Muscle of arm (tissue), 14 donors: ENCODE measurements at places on chromosomes 7 and 10. TPM values are rescaled to one million over a fixed set of nuclear protein-coding genes. Genes with fewer than 3 reads are reported as not detected.

DNA sequence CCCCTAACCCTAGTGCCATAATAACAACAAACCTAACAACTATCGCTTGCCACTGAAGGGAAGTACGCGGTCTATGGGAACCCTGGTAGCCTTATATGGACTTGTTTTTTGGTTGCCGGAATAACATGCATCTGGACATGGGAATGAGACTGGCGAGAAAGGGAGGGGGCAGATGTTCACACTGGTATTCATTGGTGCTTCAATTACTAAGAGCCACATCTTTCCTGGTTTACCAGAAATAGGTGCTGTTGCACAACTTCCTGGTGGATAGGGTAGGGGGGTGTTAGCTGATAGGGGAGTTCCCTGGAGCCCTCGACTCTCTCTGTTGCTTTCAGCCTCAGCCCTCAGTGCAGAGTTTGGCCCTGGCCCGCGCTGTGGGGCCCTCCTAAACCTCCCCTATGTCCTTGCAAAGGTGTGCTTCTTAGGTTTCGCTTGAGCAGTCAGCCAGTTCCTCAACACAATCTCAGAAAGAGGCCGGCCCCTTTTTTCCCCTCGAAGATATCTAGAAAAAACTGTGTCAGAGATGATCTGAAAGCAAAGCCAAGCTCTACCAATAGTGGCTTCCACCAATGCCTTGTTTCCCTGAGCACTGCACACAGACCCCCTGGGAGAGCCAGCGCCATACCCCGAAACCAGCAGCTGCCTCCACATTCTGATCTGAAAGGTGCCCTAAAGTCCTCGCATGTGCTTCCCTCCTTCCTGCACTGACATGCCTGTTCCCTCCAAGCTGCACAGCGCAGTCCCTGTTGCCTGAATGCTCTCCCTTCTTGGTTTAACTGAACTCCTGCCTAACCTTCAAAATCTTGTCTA is 13.5 kb downstream of the TBXAS1 start:
- no peak for DNase-seq

The ELOVL3 gene
- not detected for polyA plus RNA-seq

GRCh38 chr7:94380264-94380663 is 14.4 kb upstream of the COL1A2 start:
- no peak for DNase-seq

The PDE1C gene
- 6.9 TPM for polyA plus RNA-seq

- peak; percentile 74 for DNase-seq
These were observed 37.3 kb downstream of the ZCCHC24 start for GRCh38 chr10:79407811-79408795.

DNA sequence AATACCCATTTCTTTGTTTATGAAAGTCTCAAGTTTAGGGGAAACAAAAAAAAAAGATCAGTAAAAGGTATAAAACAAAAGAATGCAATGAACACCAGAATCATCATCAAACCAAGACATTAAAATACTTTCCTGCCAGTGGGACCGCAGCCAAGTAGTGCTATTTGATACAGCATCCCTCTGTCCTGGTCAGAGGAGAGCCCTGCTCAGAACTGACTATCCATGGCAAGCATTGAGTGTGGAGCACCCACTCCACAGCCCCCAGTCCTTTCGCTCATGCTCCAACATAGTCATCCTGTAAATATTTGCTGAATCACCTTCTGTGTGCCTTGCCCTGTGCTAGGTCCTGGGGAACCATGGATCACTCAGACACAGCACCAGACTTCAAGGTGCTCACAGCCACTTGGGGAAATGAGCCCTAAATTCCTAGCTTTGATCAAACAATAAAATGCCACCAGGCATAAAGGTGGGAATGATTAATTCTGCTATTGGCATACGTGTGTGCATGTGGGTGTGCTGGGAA is 213.6 kb upstream of the TBX20 start:
- DNase-seq, result no peak

GRCh38 chr10:103843854-103844570 is 11.4 kb downstream of the SH3PXD2A start:
- no peak for DNase-seq

GRCh38 chr10:117499248-117500105 is 43.1 kb upstream of the EMX2 start:
- DNase-seq, result no peak

GRCh38 chr7:2295936-2296620 is 18.2 kb downstream of the SNX8 start:
- DNase-seq, result no peak

The SMO gene
- polyA plus RNA-seq, result 30.5 TPM

DNA sequence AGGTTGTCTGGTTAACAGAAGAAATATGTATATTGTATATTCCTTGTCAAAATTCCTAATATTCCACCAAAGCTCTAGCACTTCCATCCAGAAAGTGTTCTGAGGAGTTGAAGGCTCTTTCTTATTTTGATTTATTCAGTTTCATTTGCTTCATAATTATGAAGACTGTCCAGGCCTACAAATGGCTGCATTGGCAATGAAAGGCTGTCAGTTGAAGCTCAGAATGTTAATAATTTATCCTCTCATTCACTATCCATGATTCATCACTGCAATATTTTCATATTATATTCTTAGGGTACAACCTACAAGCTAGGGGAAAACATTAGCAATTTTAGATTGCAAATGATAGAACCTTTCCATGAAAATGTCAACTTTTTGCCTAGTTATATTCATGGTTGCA is 57.3 kb downstream of the ARID5B start:
- no peak for DNase-seq

GRCh38 chr7:152871005-152871677 is 111.6 kb downstream of the ACTR3B start:
- no peak for DNase-seq

The TMEM273 gene
- 6.6 TPM for polyA plus RNA-seq

The SMKR1 gene
- not detected for polyA plus RNA-seq

GRCh38 chr7:135597926-135598305 is 40.2 kb downstream of the NUP205 start:
- DNase-seq, result no peak

GRCh38 chr7:112072541-112073245 is 133.5 kb downstream of the DOCK4 start:
- no peak for DNase-seq

DNA sequence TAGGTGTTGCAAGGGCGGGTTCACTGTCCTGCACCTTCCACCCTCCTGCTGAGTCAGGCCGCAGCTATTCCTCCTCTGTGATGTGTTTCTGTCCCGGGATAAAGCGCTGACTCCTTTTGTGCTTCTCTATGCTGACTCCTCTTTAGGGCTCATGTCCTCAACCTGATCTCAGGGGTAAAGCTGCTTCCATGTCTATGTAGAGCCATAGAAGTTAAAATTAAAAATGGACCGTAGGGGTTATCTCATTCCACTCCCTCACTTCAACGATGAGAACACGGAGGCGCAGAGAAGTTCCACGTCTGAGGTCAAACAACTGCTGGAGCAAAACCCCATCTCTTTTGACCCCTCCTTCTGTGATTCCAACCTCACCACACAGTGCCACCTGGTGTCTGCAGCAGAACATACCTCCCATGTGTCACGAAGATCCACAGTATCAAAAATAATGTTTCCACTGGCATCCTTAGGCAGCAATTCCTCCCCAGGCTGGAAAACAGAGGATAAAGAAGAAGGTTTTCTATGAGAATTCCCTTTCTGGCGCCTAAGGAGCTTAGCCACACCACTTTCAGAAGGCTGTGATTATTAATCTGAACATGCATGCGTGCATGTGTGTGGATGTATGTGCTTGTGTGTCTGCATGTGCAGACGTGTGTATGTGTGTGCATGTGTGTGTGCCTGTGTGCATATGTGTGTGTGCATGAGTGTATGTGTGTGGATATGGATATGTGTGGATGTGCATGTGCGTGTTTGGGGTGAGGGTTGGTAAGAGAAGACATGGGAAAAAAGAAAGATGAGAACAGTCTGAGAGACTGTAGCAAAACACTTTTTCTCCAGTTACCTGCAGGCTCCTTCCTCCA is 81.2 kb upstream of the UCN3 start:
- DNase-seq, result peak; percentile 33

The RASA4B gene
- 18.9 TPM for polyA plus RNA-seq

GRCh38 chr10:24777196-24777595 is 53.5 kb upstream of the ARHGAP21 start:
- peak; percentile 69 for DNase-seq

The EGR2 gene
- 15.3 TPM for polyA plus RNA-seq

DNA sequence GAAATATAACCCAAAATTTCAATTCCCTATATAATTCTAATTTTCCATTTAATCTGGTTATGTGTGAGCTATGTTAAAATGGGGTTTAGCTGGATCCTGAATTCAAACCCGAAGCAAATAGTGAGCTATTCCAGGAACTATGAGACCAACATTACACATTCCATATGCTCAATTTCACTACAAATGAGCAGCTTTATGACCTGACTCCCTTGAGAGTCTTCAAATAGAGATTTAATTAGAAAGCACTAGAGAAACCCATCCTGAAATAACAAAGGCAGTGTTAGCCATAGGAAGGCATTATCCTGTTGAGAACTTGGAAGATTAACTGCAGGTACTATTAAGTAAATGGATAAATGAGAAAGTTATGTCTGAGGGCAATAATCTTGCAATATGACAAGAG is 890.0 kb downstream of the GRM8 start:
- no peak for DNase-seq

- no peak for DNase-seq
These were observed 110.6 kb downstream of the AUTS2 start for GRCh38 chr7:69708857-69709256.

The CPA2 gene
- 0.48 TPM for polyA plus RNA-seq

The DGKI gene
- polyA plus RNA-seq, result 1.4 TPM

GRCh38 chr10:113316506-113316905 is 236.3 kb upstream of the HABP2 start:
- no peak for DNase-seq

The PMPCB gene
- polyA plus RNA-seq, result not detected

GRCh38 chr7:159139202-159139601 is 5.5 kb downstream of the VIPR2 start:
- no peak for DNase-seq

- no peak for DNase-seq
These were observed 253.7 kb downstream of the GLRX3 start for GRCh38 chr10:130389906-130390305.

GRCh38 chr7:70120851-70121250 is 522.6 kb downstream of the AUTS2 start:
- no peak for DNase-seq

DNA sequence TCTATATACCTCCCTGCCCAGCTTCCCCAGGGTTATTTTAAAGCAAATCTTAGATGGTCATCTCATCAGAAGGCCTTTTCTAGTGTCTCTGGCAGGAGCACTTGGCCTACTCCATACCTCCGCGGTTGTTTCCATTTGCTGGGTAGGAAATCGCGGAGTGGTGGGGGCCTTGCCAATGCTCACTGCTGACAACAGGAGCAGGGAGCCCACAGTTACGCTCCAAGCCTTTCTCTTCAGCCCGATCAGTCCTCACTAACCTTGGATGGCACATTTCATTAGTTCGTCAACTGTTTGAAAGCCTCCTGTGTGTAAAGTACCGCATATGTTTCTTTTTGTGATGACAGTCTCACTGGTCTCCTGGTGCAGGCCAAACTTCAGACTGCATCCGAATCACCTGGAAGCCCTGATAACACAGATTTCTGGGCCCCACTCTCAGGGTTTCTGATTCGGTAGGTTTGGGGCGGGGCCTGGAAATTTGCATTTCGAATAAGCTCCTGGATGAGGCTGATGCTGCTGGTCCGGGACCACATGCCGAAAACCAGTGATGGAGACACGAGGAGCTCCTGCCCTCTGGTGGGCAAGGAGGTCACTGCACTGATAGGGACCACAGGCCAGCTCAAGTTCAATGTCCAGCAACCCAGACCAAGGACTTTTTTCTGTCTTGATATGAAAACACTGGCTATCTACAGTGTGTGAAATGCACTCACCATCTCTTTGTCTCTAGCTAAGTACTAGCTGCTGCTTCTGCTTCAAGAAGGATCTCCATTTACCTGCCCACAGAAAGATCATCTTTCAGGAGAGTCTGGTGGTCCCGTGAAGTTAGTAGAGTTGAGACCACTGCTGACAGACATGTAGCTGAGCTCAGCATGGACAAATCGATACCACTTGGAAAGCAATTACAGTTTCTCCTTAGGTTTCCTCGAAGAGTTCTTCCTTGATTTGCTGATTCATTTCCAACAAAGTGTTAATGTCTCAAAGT is 14.0 kb downstream of the LRGUK start:
- peak; percentile 52 for DNase-seq

DNA sequence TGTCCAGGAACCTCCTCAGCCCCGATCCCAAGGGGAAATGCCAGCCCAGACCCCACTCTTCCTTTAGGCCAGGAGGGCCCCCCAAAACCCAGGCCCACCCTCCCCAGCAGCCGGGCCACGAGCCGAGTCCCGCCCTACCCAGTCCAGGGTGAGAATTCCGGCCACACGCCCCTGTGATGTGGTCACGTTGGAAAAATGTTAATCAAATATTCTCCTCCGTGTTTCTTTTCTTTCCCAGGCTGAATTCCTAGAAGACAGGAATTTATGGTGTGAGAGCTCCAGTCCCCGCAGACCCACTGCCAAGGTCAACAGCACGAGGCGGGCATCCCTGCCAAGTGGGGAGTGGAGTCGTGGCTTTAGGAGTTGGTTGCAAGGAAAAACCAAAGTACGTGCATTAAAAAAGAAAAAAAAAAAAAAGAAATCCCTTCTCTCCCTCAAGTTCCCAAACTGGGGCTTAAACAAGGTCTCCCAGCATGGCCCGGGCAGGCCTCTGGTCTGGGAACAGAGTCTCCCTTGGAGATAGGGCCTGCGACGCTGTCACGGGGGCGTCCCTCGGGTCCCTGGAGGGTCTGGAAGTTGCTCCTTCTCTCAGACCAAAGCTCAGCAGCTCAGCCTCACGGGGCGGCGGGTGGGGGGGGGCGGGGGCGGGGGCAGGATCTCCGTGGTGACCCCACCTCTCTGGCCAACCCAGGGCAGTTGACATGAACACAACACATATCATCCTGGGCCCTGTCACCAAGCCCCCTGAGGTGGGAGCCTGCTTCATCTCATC is 28.1 kb upstream of the ELN start:
- DNase-seq, result peak; percentile 49

GRCh38 chr7:151454932-151455530 is 15.1 kb upstream of the CRYGN start:
- no peak for DNase-seq

DNA sequence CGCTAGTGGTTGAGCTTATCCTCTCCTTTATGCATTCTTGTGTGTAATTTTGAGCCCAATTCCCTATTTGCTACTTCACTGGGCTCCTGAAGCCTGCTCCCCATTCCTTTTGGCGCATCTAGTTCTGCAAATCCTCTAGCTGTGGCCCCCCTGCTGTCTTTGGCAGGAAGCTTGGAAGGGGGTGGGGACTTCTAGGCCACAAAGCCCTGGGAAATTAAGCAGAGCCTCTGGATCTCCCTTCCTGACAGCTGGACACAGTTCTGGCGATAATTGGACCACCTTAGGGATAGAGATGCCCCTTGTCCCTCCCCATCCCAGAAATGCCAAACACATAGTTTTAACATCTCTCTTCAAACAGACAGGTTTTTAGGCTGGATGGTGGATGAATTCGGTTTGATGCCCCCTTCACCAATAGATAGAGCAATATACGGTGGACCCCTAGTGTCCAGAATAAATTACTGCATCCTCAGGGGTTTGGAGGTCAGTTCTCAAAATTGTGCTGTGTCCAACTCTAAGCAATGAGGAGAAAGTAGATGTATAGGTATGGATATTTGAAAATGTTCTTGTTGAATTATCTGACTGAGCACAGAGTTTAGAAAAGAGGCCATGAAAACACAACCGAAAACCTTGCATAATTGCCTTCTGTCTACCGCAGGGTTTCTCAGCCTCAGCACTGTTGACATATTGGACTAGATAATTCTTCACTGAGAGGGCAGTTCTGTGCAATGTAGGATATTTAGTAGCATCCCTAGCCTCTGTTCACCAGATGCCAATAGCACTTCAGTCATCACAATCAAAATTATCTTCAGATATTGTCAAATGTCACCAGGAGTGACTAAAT is 75.5 kb downstream of the PAPSS2 start:
- peak; percentile 60 for DNase-seq

- no peak for DNase-seq
These were observed 406.1 kb upstream of the FZD8 start for GRCh38 chr10:36048236-36048635.
